ENCODE measurements at places on chromosomes 1 and 21.

- DNase-seq, result peak; percentile 66
Observed at GRCh38 chr21:25997788-25998611, 172.6 kb downstream of the APP start.

GRCh38 chr1:230256896-230257295 is 169.2 kb downstream of the PGBD5 start:
- no peak for DNase-seq

DNA sequence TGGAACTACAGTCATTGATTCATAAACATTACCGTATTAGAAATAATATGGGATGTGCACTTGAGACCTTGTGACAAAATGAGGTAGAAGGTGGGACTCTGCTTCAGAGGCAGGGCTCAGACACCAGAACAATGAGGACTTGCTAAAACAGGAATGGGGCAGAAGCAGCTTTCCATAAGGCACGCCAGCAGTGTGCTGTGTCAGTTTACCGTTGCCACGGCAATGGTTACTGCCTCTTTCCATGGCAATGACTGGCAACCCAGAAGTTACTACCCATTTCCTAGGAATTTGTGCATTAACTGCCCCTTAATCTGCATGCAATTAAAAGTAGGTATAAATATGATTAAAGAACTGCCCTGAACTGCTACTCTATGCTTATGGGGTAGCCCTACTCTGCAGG is 169.0 kb downstream of the CHRM3 start:
- DNase-seq, result no peak

GRCh38 chr1:2248854-2249558 is 20.9 kb downstream of the SKI start:
- DNase-seq, result no peak

Data from NCI-H187 treated with DMSO at 0.1 percent for 48 hours (cell line).